Immature natural killer cell (primary cell): ENCODE measurements at places on chromosomes 11 and 22. TPM values are rescaled to one million over a fixed set of nuclear protein-coding genes. Genes with fewer than 3 reads are reported as not detected.

Gene HTR3A
- polyA plus RNA-seq, result not detected

Gene CDC42BPG
- 0.22 TPM for polyA plus RNA-seq

DNA sequence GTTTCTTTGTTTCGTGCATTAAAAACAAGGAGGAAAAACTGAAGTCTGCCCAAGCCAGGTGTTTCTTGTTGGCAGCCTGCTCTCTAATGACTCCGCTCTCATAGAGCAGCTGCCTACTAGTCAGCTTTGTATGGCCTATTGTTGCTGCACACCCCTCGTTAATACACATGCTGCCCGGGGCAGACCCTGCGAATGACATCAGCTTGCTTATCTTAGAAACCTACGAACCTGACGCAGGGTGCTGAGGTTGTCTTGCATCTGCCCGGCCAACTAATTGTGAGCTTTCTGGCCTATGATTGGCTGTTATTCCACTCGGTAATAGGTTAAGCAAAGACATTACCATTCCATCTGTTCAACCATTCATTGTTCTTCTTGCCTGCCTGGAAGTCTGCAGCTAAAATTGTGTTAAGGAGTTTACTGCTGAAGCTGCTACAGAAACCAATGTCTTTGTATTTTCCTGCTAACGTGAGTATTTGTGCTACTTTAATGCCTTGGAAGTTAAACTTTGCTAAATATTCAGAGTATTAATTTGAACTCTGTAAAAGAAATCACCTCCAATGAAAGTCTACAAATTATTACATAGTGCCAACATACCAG is 37.5 kb downstream of the ZC3H12C start:
- no peaks in the 10 kb centered on the region for H3K36me3 ChIP-seq
- H3K4me1 ChIP-seq, result no peaks in the 10 kb centered on the region
- H3K27me3 ChIP-seq, result peaks cover 1% of the 10 kb centered on the region
- H3K4me3 ChIP-seq, result no peak overlapping the region
- DNase-seq, result no peak

GRCh38 chr22:38733329-38733723 is 22.5 kb downstream of the SUN2 start:
- peaks cover 74% of the 10 kb centered on the region for H3K27me3 ChIP-seq
- peak; percentile 51 for DNase-seq
- H3K4me3 ChIP-seq, result no peak overlapping the region
- peaks cover 30% of the 10 kb centered on the region for H3K4me1 ChIP-seq
- peaks cover 14% of the 10 kb centered on the region for H3K36me3 ChIP-seq

GRCh38 chr11:131392528-131393255 is 22.3 kb downstream of the NTM start:
- no peaks in the 10 kb centered on the region for H3K27me3 ChIP-seq
- DNase-seq, result no peak
- H3K36me3 ChIP-seq, result no peaks in the 10 kb centered on the region
- no peak overlapping the region for H3K27ac ChIP-seq

- no peaks in the 10 kb centered on the region for H3K27me3 ChIP-seq
- no peaks in the 10 kb centered on the region for H3K4me1 ChIP-seq
- no peaks in the 10 kb centered on the region for H3K36me3 ChIP-seq
- H3K4me3 ChIP-seq, result no peak overlapping the region
- no peak for DNase-seq
These were observed 429.0 kb downstream of the BRD1 start for GRCh38 chr22:49398646-49399045.

- H3K27me3 ChIP-seq, result no peaks in the 10 kb centered on the region
- H3K4me1 ChIP-seq, result no peaks in the 10 kb centered on the region
- no peak overlapping the region for H3K27ac ChIP-seq
- no peaks in the 10 kb centered on the region for H3K36me3 ChIP-seq
- no peak for DNase-seq
These were observed 299.5 kb upstream of the B3GAT1 start for GRCh38 chr11:134711588-134711987.

DNA sequence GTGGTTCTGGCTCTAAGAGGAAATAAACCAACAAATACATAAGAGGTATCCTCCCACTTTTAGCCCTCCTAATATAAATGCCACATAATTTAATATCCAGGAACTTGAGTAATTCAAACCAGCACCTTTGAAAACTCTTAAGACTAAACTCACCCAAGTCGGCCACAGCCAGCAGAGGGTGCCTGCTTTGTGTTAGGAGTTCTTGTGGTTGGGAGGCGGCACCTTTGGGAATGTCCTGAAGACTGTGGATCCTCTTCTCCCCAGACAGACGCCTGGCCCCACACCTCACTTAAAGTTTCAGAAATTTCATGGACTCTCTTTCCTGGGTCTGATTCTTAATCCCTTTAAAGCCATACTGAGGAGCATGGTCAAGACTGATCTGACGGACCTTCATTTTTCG is 169.0 kb downstream of the TBC1D22A start:
- peaks cover 4% of the 10 kb centered on the region for H3K27me3 ChIP-seq
- no peak overlapping the region for H3K4me3 ChIP-seq
- no peak for DNase-seq
- H3K36me3 ChIP-seq, result peaks cover 3% of the 10 kb centered on the region
- peak overlapping the region; percentile 75 for H3K27ac ChIP-seq

- DNase-seq, result no peak
- H3K36me3 ChIP-seq, result no peaks in the 10 kb centered on the region
- no peaks in the 10 kb centered on the region for H3K4me1 ChIP-seq
- H3K27ac ChIP-seq, result no peak overlapping the region
- no peaks in the 10 kb centered on the region for H3K27me3 ChIP-seq
- no peak overlapping the region for H3K4me3 ChIP-seq
These were observed 182.8 kb downstream of the C11orf87 start for GRCh38 chr11:109604481-109605400.

- H3K4me3 ChIP-seq, result no peak overlapping the region
- no peak for DNase-seq
- no peak overlapping the region for H3K27ac ChIP-seq
- peaks cover 40% of the 10 kb centered on the region for H3K36me3 ChIP-seq
- H3K4me1 ChIP-seq, result peaks cover 7% of the 10 kb centered on the region
These were observed 34.7 kb downstream of the ALG9 start for GRCh38 chr11:111836721-111837120.

- DNase-seq, result no peak
- no peak overlapping the region for H3K27ac ChIP-seq
- no peaks in the 10 kb centered on the region for H3K4me1 ChIP-seq
- no peaks in the 10 kb centered on the region for H3K27me3 ChIP-seq
- H3K36me3 ChIP-seq, result peaks cover 7% of the 10 kb centered on the region
These were observed 1.7 kb upstream of the ANO3 start for GRCh38 chr11:26330262-26330661.
